ENCODE measurements at places on chromosomes 7 and 10.

GRCh38 chr10:44264244-44264643, 120.7 kb downstream of the CXCL12 start:
- DNase-seq, result no peak

- DNase-seq, result no peak
Measured at GRCh38 chr7:28005847-28006231, 174.8 kb downstream of the JAZF1 start.

DNA sequence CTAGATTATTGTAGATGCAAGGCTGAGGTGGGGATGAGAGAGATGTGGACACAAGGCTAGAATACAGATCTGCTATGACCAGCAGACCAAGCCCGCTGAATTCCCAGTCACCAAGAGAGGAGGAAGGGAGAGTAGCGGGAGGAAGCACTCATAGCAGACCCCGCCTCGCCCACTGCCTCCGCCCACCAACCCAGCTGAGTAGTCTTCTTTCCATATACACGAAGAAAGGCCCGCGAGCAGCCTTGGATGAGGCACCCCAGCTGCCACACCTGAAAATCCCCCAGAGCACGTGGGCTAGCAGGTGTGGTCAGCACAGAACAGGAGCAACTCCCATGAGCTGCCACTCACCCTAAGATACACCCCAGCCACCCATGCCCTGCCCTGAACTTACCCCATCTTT, 7.9 kb upstream of the H2BK1 start:
- no peak for DNase-seq

GRCh38 chr10:88361494-88361893, 221.6 kb downstream of the RNLS start:
- no peak for DNase-seq

GRCh38 chr7:5797716-5798115, 16.3 kb upstream of the RNF216 start:
- DNase-seq, result no peak

GRCh38 chr10:31314256-31315150, 4.5 kb upstream of the ZEB1 start:
- DNase-seq, result no peak

DNA sequence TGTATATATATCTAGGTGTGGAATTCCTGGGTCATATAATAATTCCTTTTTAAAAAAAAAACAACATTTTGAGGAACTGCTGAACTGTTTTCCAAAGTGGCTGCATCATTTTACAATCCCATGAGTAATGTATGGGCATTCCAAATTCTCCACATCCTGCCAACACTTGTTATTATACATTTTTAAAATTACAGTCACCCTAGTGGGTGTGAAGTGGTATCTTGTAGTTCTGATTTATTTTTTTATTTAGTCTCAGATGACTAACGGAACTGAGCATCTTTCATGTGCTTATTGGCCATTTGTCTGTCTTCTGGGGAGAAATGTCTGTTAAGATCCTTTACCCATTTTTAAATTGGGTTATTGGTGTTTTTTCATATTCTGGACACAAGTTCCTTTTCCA, 12.0 kb upstream of the KLHL7 start:
- DNase-seq, result no peak

- no peak for DNase-seq
Measured at GRCh38 chr10:62130948-62131347, 137.7 kb downstream of the RTKN2 start.

DNA sequence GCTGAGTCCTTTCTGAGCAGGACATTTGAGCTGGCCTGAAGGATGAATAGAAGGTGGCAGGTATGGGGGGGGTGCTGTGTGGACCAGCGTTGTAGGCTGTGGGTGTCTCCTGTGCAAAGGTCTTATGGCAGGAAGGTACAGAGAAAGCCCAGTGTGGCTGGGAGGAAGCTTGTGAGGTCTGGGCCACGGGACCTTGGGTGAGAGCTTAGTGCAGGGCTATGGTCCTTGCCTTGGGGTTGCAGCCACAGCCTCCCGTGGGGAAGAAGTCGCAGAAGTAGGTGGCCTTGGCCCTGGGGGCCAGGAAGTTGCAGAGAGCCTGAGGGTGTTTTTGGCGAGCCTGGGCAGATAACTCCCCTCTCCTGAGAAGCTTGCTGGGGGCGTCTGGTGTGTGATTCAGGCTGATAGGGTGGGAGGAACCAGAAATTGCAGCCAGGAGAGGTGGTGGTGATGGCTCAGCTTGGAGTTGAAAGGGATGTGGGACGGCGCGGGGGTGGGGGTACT, 172.0 kb upstream of the TNRC18 start:
- no peak for DNase-seq

DNA sequence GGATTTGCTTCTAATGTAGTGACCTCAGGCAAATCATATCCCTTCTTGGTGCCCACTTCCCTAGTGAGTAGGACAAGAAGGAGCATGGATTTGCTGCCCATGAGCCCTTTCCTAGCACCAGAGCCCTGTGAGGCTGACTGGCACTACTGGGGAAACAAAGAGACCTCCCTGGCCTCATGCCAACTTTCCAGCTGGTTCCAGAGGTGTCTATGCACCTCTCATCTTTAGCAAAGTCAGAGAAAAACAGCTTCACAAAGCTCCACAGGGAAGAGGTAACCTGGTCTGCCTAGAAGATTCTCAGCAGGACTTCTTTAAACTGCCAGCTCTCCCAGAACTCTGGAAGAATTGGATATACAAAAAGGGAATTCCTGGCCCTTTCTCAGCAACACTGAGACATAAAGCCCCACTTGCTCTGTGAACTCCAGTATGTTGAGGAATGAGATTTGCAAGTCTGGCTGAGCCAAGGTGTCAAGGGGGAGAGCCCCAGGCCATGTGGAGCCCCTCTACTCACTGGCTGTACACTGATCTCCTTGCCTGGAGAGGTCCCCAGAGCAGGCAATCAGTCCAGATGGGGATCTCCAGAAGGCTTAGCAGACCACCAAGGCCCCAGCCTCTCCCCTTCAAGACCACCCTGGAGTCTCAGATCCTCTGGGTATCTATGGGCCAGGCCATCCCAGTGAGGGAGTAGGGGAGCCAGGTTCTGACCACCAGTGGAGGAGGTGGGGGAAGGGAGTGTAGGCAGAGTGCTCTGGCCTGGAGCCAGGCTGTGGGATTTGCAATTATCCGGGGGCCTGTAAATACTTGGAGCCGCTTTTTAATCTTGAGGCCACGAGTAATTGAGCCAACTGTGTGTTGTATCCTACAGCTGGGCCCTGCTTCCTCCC, 24.4 kb upstream of the RBM20 start:
- no peak for DNase-seq

DNA sequence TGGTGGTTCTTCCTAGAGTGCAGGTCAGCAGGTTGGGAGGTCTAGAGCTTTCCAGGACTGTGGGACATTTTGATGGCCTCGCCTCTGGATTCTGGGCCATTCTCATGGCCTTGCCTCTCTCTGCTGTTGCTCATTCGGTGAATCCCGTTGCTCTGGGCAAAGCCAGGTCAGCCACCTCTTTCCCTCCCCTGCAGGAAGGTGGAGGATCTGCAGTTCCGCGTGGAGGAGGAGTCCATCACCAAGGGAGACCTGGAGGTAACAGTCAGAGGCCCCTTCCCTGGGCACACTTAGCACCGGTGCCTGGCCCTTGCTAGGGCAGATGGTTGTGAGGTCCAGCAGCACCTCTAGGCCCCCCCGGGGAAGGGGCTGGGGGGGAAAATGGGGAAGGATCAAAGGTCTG, 74.9 kb downstream of the CLIP2 start:
- DNase-seq, result no peak

GRCh38 chr7:88458946-88459345, 152.3 kb upstream of the STEAP4 start:
- no peak for DNase-seq

DNA sequence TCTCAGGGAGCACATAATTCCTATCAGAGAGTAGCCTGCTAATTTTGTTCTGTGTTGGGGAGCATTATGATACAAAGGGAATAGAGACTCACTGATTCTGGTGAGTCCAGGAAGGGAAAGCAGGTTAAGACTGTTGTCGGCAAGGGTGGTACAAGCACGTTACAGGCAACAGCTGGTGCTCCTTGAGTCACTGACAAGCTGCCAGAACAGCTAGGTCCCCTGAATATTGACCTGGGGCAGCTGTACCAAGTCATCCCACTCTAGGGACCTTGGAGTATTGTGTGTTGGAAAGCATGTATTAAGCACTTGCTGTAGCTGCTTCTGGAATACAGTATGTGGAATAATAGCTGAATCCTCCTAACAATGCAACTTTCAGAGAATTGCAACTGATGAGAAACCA, 37.0 kb upstream of the GLCCI1 start:
- no peak for DNase-seq

- no peak for DNase-seq
Measured at GRCh38 chr10:132173185-132173584, 13.6 kb upstream of the DPYSL4 start.
